ENCODE measurements at places on chromosomes 7 and 10. TPM values are rescaled to one million over a fixed set of nuclear protein-coding genes. Genes with fewer than 3 reads are reported as not detected.

Gene PCDH15
- not detected for total RNA-seq

DNA sequence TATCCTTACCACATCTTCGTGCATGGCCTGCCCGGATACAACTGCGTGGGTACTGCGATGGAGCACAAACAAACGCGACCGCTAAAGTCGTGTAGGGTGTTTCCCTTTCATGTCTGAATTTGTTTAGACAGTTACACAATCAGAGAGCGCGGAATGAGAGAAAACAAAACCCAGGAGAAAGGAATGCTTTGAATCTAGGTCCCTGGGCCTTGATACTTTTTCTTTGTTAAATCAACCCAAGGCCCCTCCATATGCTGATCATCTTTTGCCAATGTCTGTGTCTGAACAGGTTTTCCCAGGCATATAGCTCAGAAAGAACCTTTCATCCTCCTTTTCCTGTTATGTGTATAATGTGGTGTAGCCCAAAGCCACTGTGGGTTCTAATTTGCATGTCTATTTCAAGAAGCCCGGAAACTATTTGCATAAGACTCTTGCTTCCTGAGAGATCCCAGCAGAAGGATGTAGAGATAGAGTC lies 145.8 kb downstream of the FRMD4A start:
- DNase-seq = peak; percentile 60

Gene GIMAP1
- not detected for total RNA-seq

DNA sequence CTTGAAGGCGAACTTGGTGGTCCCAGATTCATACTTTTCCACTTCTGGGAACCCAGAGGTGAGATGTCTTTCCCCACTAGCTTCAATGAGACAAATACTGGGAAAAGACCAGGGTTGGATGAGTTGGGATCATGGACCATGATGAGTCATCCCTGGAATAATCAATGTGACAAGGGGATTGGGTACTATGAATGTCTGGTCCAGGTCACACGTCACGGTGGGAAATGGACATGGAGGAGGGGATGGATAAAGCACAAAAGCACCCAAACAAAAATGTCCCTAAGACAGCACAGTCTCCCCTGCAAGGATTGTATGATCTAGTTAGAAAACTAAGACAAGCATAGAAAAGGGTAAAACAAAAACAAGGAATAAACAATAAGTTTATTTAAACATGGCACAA lies 12.4 kb upstream of the SORBS1 start:
- no peak for DNase-seq

- DNase-seq = no peak
Observed at GRCh38 chr10:94287336-94287735, 75.4 kb downstream of the NOC3L start.

Gene MRM2
- total RNA-seq = 93.0 TPM

- DNase-seq = no peak
Observed at GRCh38 chr7:130475776-130476175, 16.1 kb upstream of the MEST start.

Gene ACBD7
- 1.7 TPM for total RNA-seq

Gene EIF5AL1
- total RNA-seq = 0.81 TPM

DNA sequence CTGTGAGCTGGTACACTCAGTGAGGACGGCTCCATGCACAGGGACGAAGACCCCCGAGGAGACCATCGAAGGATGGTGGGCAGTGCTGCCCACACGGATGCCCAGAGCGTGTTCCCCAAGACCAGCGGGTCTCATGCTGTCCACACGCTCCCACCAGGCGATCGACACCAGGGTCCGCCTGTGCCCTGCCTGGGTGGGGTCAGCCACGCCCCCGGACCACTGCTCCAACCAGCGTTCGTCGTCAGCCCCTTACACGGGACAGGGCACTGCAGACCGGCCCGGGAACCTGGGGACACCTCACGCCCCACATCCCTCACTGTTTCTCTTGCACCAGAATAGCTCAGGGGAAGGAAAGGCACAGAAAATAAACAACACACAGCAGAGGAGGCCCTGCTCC lies 223.5 kb downstream of the DNAJB6 start:
- no peak for DNase-seq

DNA sequence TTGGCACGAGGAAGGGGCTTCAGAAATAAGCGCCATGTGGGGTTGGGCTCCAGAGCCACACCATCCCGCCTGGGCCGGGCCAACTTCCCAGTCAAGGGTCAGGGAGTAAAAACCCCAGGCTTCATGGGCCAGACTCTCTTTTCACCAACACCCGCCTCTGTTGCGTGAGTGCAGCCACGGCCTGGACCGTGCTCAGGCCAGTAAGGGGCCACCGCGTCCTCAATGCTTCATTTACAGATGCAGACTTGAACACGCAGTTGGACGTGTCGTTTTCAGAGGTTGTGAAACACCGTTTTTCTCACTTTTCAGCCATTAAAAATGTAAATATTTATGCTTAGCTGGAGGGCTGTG lies 161.0 kb downstream of the WDR37 start:
- DNase-seq = no peak

DNA sequence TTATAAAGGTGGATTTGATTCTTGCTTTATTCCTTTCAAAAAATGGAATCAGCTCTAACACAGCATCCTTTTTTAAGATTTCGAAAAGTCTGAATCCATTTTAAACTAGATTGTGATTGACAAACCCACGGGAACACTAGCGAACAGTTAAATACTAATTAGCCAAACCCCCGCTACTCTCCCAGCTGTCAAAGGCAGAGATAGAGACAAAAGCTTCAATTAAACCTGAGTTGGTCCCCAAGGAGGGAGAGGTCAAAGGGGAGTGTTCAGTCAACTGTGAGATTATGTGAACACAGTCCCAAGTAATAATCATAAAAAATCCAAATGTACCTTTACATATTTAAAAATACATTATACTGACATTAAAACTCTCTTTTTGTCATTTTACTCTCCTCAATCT lies 65.7 kb upstream of the TBX20 start:
- no peak for DNase-seq

Gene SEMA3C
- 150 TPM for total RNA-seq

GRCh38 chr7:5419539-5420066 lies 4.0 kb downstream of the TNRC18 start:
- no peak for DNase-seq

Gene FAM13C
- total RNA-seq = 8.1 TPM

DNA sequence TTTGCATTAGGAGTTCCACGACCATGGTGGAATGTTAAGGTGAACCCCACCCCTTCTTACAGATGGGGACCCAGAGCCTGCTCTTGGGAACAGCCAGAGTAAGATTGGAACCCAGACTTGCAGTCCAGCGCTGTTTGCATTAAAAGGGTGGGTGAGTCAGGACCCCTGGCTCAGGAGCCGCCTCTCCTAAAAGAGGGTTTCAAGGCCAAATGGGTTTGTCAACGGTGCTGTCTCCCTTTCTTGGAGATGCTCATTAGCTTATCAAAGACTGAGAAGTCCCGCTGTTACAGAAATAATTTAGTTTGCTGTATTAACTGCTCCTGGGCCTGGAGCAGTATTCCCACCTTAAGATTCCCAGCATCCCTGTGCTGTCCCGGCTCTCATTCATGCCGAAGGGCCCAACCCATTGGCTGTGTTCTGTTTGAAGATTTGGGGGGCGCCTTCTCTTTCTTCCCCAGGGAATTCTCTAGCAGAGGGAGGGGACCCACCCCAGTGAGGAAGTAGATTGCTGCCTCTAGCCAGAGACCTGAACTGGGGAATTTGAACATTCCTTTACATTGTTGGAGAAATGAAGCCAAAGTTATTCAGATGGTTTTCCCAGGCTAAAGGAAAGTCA lies 1.8 kb downstream of the MARVELD1 start:
- DNase-seq = no peak

DNA sequence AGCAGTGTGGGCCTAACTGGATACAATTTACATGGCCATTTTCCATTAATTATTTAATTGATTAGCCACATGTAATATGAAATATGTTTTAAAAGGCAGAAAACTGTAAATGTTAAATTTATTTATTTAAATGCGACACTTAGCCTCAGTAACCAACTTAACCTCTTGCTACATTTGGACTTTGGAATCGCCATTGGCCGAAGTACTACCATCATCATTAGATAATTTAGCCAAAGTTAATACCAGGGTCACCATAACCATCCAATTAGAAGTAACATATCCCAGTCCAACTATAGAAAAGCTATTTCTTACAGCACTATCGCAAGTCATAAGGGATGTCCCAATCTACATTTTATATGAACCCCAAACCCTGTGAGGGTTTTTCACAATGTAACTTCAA lies 558.6 kb upstream of the IGFBP3 start:
- no peak for DNase-seq

DNA sequence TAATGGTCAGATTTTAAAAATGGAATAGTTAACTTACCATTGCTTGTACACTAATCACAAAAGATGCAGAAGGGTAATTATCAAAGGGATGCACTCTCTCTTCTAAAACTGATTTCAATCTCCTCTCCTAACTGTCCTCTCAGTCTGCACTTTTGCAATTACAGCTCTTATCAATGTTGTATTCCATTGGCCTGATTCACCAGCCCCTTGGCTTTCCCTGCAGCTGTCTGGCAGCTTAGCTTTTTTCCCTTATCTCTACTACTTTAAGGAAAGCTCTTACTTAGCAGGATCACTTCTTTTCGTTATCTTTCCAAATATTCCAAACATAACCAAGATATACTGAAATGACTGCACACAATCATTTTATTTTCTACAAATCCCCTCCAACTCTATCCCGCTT lies 448.8 kb downstream of the GRM8 start:
- no peak for DNase-seq

DNA sequence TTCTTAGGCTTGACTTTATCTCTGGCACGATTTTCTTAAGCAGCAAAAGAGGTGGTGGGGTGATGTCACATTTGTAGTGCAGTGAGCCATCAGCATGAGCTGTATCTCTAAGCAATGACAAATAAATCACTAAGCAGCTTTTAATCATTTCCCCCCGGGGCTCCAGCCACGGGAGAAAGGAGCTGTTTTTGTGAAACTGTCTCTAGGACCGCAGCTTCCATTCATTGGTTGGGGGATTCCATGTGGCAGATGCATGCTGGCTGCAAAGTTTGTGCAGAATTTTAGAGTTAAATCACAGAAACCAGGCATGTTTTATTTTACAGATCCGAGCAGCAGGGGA lies 464 bp downstream of the KIAA1217 start:
- DNase-seq = peak; percentile 4

DNA sequence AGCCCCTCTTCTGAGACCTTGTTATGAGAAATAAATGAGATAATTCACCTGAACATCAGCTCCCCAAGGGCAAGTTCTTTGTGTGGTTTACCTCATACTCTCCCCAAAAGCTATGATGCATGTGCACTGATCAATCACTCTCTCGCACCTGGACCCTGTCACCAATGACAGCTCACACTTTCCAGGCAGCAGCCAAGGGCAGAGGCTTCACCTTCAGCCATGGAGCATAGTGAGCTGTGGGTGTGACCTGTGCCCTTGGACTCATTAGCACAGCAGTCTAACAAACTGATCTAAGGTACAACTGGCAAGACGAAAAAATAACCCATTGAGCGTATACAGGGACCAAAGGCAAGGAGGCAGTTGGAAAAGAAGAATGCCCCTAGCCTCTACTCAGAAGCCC lies 17.0 kb downstream of the PDE1C start:
- no peak for DNase-seq

Gene CC2D2B
- total RNA-seq = not detected

DNA sequence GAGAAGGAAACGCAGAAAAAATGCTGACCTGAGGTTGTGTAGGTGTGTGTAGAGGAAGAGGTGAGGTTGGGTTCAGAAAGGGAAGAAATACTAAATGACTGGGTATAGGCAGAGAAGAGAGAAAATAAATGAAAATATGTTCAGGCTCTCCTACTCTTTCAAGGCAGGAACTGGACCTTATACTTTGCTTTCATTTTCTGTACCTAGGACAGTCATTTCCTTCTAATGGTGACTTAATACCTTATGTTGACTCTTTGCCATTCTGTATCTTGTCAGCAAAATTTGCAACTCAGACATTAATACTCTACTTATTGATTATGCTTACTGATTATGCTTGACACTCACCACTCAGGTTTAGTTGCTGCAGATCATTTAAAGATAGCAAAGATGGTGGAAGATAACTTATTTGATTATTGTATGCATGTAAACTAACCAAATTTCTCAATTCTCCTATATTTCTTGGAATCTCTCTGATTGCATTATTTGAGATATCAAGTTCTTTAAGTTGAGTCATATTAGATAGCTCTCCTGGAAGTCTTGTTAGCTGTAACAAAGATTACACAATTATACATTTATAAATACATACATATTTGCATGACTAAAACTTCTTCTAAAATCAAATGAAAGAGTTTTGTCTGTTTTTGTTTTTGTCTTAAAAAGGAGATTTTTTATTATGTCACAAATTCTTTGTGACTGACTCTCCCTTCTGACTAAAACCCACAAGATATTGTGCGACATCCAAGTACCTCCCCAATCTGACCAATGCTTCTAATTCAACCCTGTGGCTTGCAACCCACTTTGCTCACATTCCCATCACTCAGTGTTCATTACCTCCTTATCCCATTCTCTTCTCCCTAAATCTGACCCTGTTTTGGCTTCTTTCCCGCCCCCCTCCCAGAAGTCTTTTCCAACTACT lies 20.0 kb downstream of the LRRD1 start:
- peak; percentile 74 for DNase-seq

DNA sequence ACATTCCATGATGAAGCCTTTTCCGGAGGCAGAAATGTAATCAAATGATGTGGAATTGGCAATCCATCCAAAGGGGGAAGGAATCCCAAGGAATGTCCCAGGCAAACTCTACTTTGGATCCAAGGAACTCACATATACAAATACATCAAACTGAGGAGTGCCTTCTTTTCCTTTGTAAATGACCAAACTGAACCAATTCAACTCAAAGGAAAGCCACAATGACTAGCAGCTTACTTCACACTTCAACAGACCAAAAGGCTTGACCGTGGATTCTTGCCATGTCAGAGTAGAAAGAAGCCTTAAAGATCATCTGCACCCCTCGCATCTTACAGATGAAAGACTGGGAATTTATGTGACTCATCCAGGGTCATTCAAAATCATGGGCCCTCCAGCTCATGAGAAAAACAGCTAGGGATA lies 79.7 kb upstream of the MACROH2A2 start:
- no peak for DNase-seq

Gene TRAPPC14
- 7.7 TPM for total RNA-seq

- DNase-seq = no peak
Observed at GRCh38 chr7:101673315-101673714, 44.2 kb upstream of the MYL10 start.

DNA sequence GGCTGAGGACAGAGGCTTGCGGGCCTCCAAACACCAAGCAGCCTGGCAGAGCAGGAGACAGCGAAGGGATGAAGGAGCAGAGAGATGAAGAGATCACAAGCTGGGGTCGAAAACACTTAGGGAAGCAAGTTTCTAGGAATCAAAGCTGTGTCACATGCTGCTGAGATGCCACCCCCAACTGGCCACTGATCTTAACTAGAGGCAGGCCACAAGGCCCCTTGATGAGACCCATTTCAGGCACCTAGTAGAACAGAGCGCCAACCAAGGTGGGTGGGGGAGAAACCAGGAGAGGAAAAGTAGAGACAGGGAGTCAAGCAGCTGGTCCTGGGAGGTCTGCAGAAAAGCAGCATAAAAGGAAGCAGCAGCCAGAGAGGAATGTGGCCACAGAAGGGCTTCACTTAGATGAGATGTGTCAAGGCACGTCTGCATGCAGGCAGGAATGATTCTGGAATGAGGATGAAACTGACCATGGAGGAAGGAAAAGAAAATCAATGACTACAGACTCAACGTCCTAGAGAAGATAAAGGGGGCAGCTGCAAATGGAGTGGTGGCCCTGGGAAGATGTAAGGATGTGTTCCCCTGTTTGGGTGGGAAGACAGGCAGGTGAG lies 85.0 kb upstream of the DDC start:
- no peak for DNase-seq
